ENCODE measurements at places on chromosomes 1 and 21. TPM values are rescaled to one million over a fixed set of nuclear protein-coding genes. Genes with fewer than 3 reads are reported as not detected.

GRCh38 chr1:65311760-65312159, 2.4 kb downstream of the DNAJC6 start:
- DNase-seq, result no peak

Gene CRYBG2
- 0.15 TPM for polyA plus RNA-seq

- no peak for DNase-seq
Measured at GRCh38 chr1:92882819-92883218, 51.0 kb downstream of the RPL5 start.

Gene SH3BGR
- 10.6 TPM for polyA plus RNA-seq

DNA sequence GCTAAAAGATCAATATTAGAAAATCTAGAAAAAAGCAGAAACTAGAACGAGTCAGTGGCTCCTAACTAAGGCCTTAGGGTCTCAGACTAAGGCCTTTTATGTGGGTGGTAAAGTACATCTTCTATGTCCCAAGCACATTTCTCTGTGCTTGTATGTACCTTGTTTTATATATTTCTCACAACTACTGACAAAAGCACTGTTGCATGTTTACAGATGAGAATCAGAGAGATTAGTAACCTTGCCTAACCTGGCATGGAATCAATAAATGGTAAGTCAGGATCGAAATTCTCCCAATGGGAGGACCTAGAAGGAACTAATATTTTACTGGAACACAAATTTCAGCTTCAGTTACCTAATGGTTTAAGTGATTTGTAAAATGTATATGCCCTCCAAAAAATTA, 160.9 kb downstream of the FGGY start:
- no peak for DNase-seq

DNA sequence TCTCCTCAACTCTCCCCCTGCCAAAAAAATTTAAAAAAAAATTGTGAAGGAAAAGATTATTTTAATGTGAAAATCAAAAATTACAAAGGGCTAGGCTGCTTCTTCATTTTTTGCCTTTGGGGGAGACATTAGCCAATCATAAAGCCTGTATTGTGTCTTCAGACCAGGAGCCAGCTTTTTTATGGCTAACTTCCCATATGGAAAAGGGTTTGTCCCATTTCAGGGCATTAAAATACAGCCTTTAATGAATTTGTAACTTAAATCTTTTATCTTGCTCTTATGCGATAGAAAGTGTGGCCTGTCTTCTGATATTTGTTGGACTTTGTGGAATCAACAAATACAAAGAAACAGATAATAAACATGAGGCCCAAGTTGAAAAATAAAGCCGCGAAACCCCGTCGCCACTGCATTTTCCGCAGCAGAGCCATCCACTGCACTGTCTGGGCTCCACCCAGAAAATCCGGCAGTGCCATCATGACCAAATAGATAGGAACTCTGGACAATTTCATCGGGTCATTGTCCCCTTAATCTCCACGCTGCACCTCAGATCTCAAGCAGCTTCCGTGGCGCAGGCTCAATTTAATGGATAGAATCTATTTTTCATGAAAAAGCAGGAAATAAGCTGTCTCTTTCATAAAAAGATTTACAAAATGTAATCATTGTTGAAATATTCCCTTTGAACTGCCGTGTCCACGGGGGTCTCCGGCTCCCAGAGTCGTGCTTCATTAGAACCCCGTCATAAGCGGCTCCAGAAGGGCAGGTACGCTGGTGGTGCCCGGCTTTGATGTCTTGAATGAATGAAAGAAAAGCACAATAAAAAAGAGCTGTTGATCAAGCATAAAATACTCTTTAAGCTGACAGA, 277.6 kb downstream of the TM2D1 start:
- DNase-seq, result no peak

Gene ATP1A4
- polyA plus RNA-seq, result not detected

Gene REN
- polyA plus RNA-seq, result 0.08 TPM

- DNase-seq, result peak; percentile 26
Measured at GRCh38 chr1:189149547-189150375, 1327.9 kb downstream of the BRINP3 start.

Data from stomach (tissue), 19 donors.